ENCODE measurements at places on chromosomes 2 and 18.

DNA sequence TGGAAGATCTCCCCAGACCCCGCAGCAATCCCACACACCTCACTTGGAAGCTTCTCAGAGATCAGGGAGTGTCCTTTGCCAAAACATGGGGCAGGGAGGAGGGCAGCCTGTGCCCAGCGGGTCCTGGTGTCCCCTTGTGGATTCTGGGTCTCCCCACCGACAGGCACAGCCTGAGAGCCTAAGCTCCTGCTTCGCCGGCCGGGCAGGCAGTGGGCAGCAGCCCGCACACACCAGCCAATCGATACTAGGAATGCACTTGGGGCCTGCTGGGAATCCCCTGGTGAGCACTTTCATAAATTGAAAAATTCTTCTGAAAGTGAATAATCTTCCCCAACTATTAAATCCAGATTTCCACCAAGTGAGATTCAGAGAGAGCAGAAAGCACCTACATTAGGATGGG, 246.0 kb downstream of the ATAD2B start:
- DNase-seq: no peak

- DNase-seq: no peak
Observed at GRCh38 chr2:17628349-17629261, 88.1 kb downstream of the VSNL1 start.

DNA sequence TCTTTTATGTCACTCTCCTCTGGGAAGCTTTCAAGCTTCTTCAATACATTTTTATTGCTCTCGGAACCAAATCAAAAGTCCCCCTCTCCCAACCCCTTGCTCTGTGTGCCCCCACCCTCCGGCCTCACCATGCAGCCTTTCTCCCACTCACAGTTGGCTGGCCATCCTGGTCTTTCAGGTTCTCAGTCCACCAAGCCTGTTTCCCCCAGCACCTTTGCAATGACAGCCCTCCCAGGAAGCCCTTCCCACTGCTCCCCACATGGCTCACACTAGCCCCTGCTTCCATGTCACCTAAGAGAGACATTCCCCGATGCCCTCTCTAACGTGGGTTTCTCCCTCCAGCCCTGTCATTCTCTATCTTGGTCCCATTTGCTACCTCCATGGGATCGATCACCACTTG, 266.6 kb downstream of the SRBD1 start:
- DNase-seq: no peak

- no peak for DNase-seq
Observed at GRCh38 chr2:175766880-175767279, 235.2 kb downstream of the LNPK start.

DNA sequence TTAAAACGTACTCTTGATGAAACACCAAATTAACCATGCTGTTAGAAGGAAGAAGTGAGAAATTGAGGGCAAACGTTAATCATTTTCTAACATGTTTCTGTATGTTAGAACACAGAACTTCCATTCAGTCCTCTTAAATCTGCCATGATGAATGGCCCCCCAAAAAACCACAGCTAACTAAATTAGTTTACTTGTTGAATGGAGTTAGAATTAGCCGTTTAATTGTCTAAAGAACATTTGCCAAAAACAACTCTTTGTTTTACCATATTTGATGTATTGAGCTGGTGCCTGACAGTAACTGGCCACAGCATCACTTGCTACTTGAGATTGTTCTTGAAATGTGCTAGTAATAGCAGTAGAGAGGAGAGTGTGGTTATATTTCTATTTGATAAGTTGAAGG, 12.7 kb downstream of the CCNYL1 start:
- DNase-seq: no peak

- DNase-seq: no peak
Observed at GRCh38 chr18:13581496-13582177, 144.7 kb downstream of the FAM210A start.

DNA sequence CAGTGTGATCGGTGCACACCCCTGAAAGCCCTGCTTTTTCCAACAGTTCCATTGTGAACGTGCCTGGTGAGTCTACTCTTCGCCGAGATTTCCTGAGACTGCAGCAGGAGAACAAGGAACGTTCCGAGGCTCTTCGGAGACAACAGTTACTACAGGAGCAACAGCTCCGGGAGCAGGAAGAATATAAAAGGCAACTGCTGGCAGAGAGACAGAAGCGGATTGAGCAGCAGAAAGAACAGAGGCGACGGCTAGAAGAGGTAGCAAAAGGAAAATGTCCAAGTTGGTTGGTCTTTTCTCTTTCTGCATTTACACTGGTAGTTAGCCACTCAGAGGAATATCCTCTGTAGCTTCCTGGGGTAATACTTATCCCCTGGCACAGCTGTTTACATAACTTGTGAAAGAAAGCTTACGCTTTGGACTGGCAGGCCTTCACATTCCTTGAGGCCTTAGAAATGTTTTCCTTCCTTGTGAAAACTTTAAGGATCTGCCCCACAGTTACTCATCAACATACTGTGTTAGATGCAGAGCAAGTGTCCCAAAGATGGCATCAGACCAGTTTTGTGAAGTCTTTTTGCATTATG, 146.6 kb downstream of the MAP4K4 start:
- DNase-seq: no peak

DNA sequence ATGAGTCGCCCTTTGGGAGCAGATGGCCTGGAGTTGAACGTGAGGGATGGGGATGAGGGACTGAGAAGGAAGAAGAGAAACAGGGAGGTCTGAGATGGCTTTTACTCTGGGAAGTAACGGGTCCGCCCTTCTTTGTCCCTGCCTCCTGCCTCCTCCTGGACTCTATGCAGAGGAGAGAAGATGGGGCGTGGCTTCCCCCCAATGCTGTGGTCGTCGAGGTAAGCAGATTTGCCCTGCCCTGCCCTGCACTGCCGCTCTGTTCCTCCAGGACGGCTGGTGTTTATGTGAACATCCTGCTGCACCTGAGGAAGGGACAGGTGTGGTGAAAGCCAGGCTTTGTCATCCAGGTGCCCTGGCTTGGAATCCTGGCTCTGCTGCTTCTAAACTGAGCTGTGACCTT, 13.5 kb upstream of the NTSR2 start:
- DNase-seq: no peak

All from stimulated activated CD8-positive, alpha-beta memory T cell treated with anti-CD3 and anti-CD28 coated beads, Interleukin-15, amount 100 ng/mL, for 24 hours (primary cell).